ENCODE measurements at places on chromosomes 2 and 18.

GRCh38 chr2:127630864-127631540 is 15.0 kb upstream of the GPR17 start:
- peaks cover 6% of the 10 kb centered on the region for H3K4me1 ChIP-seq
- H3K36me3 ChIP-seq = no peaks in the 10 kb centered on the region
- no peak for DNase-seq
- no peak overlapping the region for H3K27ac ChIP-seq
- no peaks in the 10 kb centered on the region for H3K27me3 ChIP-seq

DNA sequence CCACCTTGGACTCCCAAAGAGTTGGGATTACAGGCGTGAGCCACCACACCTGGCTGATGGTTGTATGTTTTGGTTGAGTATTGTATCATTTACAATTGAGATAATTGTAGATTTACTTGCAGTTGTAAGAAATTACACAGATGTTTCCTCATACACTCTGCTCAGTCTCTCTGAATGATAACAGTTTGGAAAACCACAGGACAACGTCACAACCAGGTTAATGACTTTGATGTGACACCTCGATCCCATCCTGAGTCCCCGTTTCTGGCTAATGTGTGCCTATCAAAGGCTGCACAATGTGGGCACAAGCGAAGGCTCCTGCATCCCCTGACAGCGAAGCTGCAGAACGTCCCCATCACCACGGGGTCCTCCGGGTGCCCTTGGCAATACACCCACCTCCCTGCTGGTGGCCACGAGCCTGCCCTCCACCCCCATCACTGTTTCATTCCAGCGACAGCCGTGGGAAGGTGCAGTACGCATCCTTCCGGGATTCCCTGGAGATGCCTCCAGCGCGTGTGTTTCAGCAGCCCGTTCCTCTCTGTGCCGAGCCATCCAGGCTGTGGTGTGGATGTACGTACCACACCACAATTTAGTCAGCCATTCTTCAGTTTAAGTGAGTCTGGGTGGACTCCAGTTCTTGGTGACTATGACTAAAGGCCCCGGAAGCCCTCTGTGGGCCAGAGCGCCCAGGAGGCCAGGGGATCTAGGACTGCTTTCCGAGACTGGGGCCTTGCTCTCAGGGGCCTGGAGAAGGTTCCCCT is 4.3 kb upstream of the PDCD1 start:
- no peak for DNase-seq
- peak overlapping the region; percentile 80 for H3K27ac ChIP-seq
- H3K4me3 ChIP-seq = peak overlapping the region; percentile 48
- H3K36me3 ChIP-seq = peaks cover 6% of the 10 kb centered on the region

DNA sequence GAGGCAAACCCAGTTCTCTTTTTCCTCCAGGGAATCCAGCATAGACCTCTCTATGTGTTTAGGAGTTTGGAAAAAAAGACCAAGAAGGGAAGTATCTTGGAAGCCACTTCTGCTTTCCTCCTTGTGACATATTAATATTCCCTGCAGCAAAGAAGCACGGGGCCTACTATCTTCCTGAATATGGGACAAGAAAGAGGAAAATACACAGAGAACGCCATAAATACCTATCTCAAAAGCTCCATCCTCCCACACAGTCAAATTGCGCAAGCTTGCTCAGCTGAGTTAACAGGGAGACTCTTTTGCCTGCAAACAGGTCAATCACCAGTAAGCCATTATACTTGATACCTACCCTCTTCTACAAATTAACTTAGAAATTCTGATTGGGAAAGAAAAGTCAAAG is 16.7 kb upstream of the RAPH1 start:
- no peak overlapping the region for H3K4me3 ChIP-seq
- no peak for DNase-seq
- peaks cover 9% of the 10 kb centered on the region for H3K4me1 ChIP-seq
- no peaks in the 10 kb centered on the region for H3K36me3 ChIP-seq
- H3K27me3 ChIP-seq = peaks cover 12% of the 10 kb centered on the region

GRCh38 chr2:6750411-6751158 is 115.1 kb downstream of the CMPK2 start:
- no peak for DNase-seq
- no peaks in the 10 kb centered on the region for H3K4me1 ChIP-seq
- no peaks in the 10 kb centered on the region for H3K36me3 ChIP-seq

DNA sequence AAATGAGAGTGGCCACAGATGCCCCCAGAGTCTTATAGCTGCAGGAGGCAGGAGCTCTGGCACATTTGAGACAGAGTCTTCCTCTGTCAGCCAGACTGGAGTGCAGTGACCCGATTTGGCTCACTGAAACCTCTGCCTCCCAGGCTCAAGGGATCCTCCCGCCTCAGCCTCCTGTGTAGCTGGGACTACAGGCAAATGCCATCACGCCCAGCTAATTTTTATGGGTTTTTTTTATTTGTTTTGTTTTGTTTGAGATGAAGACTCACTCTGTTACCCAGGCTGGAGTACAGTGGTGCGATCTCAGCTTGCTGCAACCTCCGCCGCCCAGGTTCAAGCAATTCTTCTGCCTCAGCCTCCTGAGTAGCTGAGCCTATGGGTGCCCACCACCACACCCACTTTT is 80.7 kb upstream of the CABLES1 start:
- H3K4me1 ChIP-seq = peaks cover 14% of the 10 kb centered on the region
- no peak overlapping the region for H3K4me3 ChIP-seq
- H3K27ac ChIP-seq = no peak overlapping the region
- peaks cover 25% of the 10 kb centered on the region for H3K27me3 ChIP-seq
- H3K36me3 ChIP-seq = peaks cover 2% of the 10 kb centered on the region
- no peak for DNase-seq

- H3K36me3 ChIP-seq = no peaks in the 10 kb centered on the region
- no peak overlapping the region for H3K4me3 ChIP-seq
- no peak for DNase-seq
- H3K27ac ChIP-seq = no peak overlapping the region
- no peaks in the 10 kb centered on the region for H3K27me3 ChIP-seq
Observed at GRCh38 chr2:118723394-118723793, 124.1 kb downstream of the EN1 start.

DNA sequence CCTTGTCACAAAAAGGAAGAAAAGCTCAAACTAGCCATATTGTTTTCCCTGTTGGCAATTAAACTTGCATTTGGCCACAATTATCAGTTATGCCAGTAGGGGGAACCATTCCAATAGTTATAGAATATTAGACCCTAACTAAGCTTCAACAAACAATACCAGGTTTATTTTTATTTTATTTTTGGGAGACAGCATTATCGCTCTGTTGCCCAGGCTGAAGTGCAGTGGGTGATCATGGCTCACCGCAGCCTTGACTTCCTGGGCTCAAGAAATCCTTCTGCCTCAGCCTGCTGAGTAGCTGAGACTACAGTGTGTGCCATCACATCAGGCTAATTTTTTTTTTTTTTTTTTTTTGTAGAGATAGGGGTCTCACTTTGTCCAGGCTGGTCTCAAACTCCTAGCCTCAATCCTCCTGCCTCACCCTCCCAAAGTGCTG is 102.1 kb downstream of the ATAD2B start:
- H3K4me1 ChIP-seq = peaks cover 6% of the 10 kb centered on the region
- no peaks in the 10 kb centered on the region for H3K27me3 ChIP-seq
- no peak overlapping the region for H3K27ac ChIP-seq
- H3K4me3 ChIP-seq = no peak overlapping the region
- no peak for DNase-seq

- no peak for DNase-seq
- H3K27me3 ChIP-seq = no peaks in the 10 kb centered on the region
- H3K27ac ChIP-seq = no peak overlapping the region
- peaks cover 29% of the 10 kb centered on the region for H3K4me1 ChIP-seq
Observed at GRCh38 chr2:85435220-85435958, 16.9 kb downstream of the SH2D6 start.

GRCh38 chr2:230541934-230542380 is 126.0 kb downstream of the SP100 start:
- H3K4me3 ChIP-seq = no peak overlapping the region
- DNase-seq = no peak
- no peak overlapping the region for H3K27ac ChIP-seq
- peaks cover 66% of the 10 kb centered on the region for H3K36me3 ChIP-seq
- H3K27me3 ChIP-seq = no peaks in the 10 kb centered on the region

DNA sequence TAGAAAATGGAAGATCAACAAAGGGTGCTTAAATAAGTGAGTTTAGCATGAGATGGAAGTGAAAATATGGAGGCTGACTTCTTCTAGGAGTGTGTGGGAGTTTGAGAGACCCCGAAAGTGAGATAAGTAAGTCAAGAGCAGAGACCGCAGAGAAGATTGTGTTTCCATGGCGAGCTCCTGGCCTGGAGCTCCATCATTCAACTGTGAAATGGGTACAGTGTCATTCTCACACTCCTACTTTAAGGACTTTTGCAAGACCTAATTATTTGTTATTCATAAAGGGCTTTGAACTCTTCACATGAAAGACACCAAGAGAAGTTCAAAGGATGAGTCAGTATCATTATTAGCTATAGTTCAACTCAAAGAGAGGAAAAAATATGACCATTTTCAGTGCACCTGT is 134.2 kb upstream of the PIK3C3 start:
- no peaks in the 10 kb centered on the region for H3K36me3 ChIP-seq
- DNase-seq = no peak
- no peak overlapping the region for H3K27ac ChIP-seq

DNA sequence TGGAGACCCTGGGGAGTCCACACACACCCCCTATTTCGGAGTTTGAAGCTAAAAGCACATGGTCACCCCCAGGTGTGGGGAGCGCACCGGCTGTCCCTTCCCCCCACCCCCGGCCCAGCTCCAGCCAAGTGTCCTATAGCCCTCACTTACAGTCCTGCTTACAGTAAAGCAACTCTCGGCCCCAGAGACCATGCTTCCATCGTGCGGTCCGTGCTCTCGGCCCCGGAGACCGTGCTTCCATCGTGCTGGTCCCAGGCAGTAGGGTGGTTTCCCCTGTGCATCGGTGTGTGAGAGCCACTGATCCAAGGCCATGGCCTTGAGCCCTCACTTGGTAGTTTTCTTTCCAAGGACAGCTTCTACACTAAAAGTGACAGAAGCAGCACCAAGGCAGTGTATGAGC is 48.7 kb downstream of the GBX2 start:
- peaks cover 14% of the 10 kb centered on the region for H3K27me3 ChIP-seq
- H3K4me3 ChIP-seq = no peak overlapping the region
- no peaks in the 10 kb centered on the region for H3K4me1 ChIP-seq
- H3K27ac ChIP-seq = no peak overlapping the region
- H3K36me3 ChIP-seq = no peaks in the 10 kb centered on the region
- DNase-seq = no peak
